Stomach (tissue), 19 donors: ENCODE measurements at places on chromosomes 1 and 21. TPM values are rescaled to one million over a fixed set of nuclear protein-coding genes. Genes with fewer than 3 reads are reported as not detected.

The FAM43B gene
- total RNA-seq = not detected

The ERG gene
- total RNA-seq = 14.5 TPM

The S100A7 gene
- total RNA-seq = not detected

The DYRK3 gene
- total RNA-seq = 6.4 TPM

The MARK1 gene
- total RNA-seq = not detected

The MSH4 gene
- 0.18 TPM for total RNA-seq

The AKNAD1 gene
- total RNA-seq = not detected

The PGLYRP3 gene
- total RNA-seq = not detected

The SPOCD1 gene
- not detected for total RNA-seq

DNA sequence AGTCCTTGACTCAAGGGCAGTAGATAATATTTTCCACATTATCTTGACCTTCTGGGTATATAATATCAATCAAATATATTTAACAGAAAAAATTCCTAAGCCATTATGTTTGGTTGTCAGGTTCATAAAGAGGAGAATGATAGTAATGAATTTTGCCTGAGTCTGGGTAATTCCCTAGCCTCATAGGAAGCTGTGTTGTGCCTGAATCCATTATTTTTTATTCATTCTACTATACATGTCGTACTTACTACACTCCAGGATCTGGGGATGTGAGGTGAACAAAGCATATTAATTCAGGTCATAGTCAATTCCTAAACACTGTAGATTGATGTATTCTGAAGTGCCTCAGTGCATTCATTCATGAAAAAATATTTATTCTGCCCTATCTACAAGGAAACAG is 204.2 kb downstream of the PTGER3 start:
- no peak overlapping the region for H3K27ac ChIP-seq
- H3K4me1 ChIP-seq = no peaks in the 10 kb centered on the region
- no peak for DNase-seq
- H3K4me3 ChIP-seq = no peak overlapping the region

GRCh38 chr1:189149547-189150375 is 1327.9 kb downstream of the BRINP3 start:
- no peak overlapping the region for H3K4me3 ChIP-seq
- no peaks in the 10 kb centered on the region for H3K27me3 ChIP-seq
- H3K36me3 ChIP-seq = no peaks in the 10 kb centered on the region
- H3K27ac ChIP-seq = no peak overlapping the region

- DNase-seq = no peak
- no peaks in the 10 kb centered on the region for H3K4me1 ChIP-seq
- H3K27ac ChIP-seq = no peak overlapping the region
- H3K27me3 ChIP-seq = no peaks in the 10 kb centered on the region
- H3K4me3 ChIP-seq = no peak overlapping the region
These were observed 17.6 kb upstream of the ARHGEF16 start for GRCh38 chr1:3436901-3437300.

- DNase-seq = peak; percentile 43
- no peaks in the 10 kb centered on the region for H3K27me3 ChIP-seq
- H3K4me1 ChIP-seq = no peaks in the 10 kb centered on the region
- peaks cover 21% of the 10 kb centered on the region for H3K36me3 ChIP-seq
These were observed 637 bp upstream of the MYBPHL start for GRCh38 chr1:109307274-109308021.

GRCh38 chr1:31218705-31219104 is 21.0 kb downstream of the NKAIN1 start:
- no peak overlapping the region for H3K27ac ChIP-seq
- no peak for DNase-seq
- H3K4me1 ChIP-seq = peaks cover 6% of the 10 kb centered on the region
- no peak overlapping the region for H3K4me3 ChIP-seq
- H3K27me3 ChIP-seq = peaks cover 30% of the 10 kb centered on the region

GRCh38 chr1:68363339-68363738 is 86.4 kb downstream of the RPE65 start:
- peaks cover 14% of the 10 kb centered on the region for H3K4me1 ChIP-seq
- H3K27ac ChIP-seq = no peak overlapping the region
- no peaks in the 10 kb centered on the region for H3K36me3 ChIP-seq
- H3K4me3 ChIP-seq = no peak overlapping the region

DNA sequence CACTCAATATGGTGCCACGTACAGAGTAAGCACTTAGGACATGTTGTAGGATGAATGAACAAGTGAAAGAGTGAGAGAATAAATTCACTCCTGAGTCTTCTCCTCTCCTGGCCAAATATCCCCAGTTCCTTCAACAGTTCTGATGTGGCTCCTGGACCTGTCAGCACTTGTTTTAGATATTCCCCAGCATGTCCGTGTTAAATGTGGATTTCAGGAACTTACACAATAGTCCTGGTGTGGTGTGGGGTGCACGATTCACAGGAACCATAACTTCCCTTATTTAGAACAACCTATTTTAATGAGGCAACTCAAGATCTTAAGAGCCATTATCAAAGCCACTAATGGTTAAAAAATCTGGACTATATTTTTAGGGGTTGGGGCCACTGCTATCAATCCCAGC is 39.0 kb upstream of the MYSM1 start:
- H3K36me3 ChIP-seq = no peaks in the 10 kb centered on the region
- H3K4me1 ChIP-seq = peaks cover 8% of the 10 kb centered on the region
- no peak overlapping the region for H3K4me3 ChIP-seq
- no peak overlapping the region for H3K27ac ChIP-seq
- H3K27me3 ChIP-seq = no peaks in the 10 kb centered on the region

DNA sequence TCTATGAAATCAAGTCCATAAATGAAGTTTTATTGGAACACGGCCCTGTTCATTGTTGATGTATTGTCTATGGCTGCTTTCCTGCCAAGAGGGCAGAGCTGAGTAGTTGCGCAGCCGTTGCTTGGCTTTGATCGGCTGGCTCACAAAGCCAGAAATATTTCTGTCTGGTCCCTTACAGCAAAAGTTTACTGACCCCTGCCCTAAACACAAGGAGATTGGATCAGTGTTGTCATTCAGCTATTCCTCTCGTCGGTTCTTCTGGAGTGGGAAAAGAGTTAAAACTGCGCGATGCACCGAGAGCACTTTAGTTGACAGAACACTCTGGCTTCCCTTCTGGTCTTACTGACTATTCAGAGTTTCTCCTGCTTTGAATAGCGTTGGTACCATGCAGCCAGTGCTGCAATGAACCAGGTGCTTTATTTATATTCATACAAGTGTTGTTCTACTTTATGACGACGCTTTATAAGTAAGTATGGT is 868 bp downstream of the ZBTB40 start:
- H3K27ac ChIP-seq = peak overlapping the region; percentile 96
- H3K4me3 ChIP-seq = peak overlapping the region; percentile 84
- DNase-seq = no peak

GRCh38 chr1:64960731-64961130 is 5.6 kb downstream of the JAK1 start:
- no peak overlapping the region for H3K4me3 ChIP-seq
- no peaks in the 10 kb centered on the region for H3K36me3 ChIP-seq
- H3K27ac ChIP-seq = no peak overlapping the region
- H3K4me1 ChIP-seq = peaks cover 57% of the 10 kb centered on the region

- no peak for DNase-seq
- H3K4me3 ChIP-seq = no peak overlapping the region
- H3K27me3 ChIP-seq = no peaks in the 10 kb centered on the region
- peaks cover 39% of the 10 kb centered on the region for H3K36me3 ChIP-seq
These were observed 89.0 kb downstream of the SLC45A1 start for GRCh38 chr1:8406960-8407359.

GRCh38 chr1:91846007-91846638 is 39.8 kb downstream of the TGFBR3 start:
- no peak overlapping the region for H3K4me3 ChIP-seq
- H3K27ac ChIP-seq = peak overlapping the region; percentile 50
- H3K27me3 ChIP-seq = no peaks in the 10 kb centered on the region

GRCh38 chr1:82820816-82821215 is 1020.1 kb downstream of the ADGRL2 start:
- no peaks in the 10 kb centered on the region for H3K4me1 ChIP-seq
- no peak overlapping the region for H3K27ac ChIP-seq
- no peaks in the 10 kb centered on the region for H3K27me3 ChIP-seq
- H3K4me3 ChIP-seq = no peak overlapping the region
- DNase-seq = no peak
- H3K36me3 ChIP-seq = no peaks in the 10 kb centered on the region

DNA sequence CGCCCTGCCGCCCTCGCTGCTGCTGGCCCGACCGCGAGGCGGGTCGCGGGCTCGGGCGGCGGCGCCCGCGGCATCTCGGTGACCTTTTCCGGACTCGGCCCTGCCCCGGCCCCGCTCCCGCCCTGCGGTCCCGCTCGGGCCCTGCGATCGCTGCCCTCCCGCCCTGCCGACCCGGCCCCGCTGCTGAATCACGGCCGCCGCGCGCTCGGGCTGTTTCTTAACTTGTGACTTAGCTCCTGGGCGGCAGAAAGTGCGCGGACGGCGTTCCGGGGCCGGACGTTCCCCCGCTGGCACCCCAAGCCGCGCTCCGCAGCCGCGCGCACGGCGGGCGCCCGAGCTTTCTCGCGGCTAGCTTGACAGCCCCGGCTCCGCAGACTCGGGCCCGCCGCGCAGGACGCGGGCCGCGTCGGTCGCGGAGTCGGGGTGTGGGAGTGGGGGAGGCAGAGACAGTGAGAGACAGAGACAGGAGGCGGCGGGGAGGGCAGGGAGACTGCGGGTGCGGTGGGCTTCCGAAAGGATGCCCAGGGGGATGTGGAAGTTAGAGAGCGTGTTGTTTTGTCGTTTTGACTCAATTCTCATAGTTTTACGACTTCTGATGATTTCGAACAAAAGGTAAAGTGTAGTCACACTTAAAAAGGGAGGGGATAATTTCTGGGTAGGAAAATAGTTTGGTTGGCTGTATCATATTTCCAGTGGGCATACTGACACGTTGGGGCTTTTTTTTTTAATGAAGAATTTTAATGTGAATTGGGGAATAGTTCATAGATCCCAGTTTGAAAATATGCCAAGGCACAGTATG is 49.8 kb downstream of the PRDM2 start:
- no peaks in the 10 kb centered on the region for H3K27me3 ChIP-seq
- peak; percentile 83 for DNase-seq
- H3K36me3 ChIP-seq = no peaks in the 10 kb centered on the region
- peaks cover 18% of the 10 kb centered on the region for H3K4me1 ChIP-seq
- H3K4me3 ChIP-seq = peak overlapping the region; percentile 62
- H3K27ac ChIP-seq = peak overlapping the region; percentile 97

- no peak for DNase-seq
- H3K36me3 ChIP-seq = no peaks in the 10 kb centered on the region
- peaks cover 9% of the 10 kb centered on the region for H3K4me1 ChIP-seq
- peaks cover 20% of the 10 kb centered on the region for H3K27me3 ChIP-seq
- H3K27ac ChIP-seq = no peak overlapping the region
These were observed 6.8 kb upstream of the IL24 start for GRCh38 chr1:206890125-206891060.

DNA sequence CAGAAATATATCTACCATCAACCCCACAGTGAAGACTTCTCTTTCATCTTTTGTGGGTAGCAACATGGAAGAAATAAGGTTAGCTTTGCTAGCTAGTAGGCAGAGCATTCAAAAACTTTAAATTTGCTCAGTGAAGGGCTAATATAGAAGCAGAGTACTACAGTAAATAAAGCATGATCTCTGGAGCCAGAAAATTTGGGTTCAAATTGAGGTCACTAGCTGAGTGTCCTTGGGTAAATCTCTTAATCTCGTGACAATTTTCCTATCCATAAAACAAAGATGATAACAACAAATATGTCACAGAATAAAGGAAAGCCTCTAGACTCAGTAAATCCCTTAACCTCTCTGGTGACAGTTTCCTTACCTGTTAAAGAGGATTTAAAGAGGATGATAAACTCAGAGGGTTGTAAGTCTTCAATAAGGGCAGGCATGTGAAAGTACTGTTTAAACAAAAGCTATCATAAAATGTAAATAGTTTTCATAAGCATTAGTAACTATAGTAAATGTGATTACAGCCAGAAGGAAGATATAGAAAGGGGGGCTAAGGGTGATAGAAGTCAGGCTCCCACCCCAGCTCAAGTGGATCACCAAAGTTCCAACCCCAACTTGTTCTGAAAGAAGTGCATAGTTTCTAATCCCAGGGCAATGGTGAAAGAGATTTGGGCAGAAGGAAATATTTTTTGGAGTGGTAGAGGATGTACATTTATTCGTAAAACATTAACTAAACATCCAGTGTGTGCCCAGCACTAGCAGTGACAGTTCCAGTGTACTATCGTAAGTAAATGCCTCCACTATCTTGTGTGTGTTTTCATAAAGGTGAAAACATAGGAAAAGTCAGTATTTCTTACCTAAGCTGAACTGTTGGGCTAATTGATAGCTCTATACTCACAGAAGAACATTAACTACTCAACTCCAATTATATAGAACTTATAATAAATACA is 24.8 kb downstream of the TM2D1 start:
- H3K4me1 ChIP-seq = peaks cover 8% of the 10 kb centered on the region
- DNase-seq = no peak

GRCh38 chr1:235019961-235020360 is 108.7 kb downstream of the TOMM20 start:
- H3K4me3 ChIP-seq = no peak overlapping the region
- H3K4me1 ChIP-seq = peaks cover 16% of the 10 kb centered on the region

- no peak overlapping the region for H3K4me3 ChIP-seq
- no peaks in the 10 kb centered on the region for H3K27me3 ChIP-seq
- DNase-seq = no peak
- H3K4me1 ChIP-seq = peaks cover 11% of the 10 kb centered on the region
These were observed 38.8 kb downstream of the HMGB4 start for GRCh38 chr1:33902486-33903209.

DNA sequence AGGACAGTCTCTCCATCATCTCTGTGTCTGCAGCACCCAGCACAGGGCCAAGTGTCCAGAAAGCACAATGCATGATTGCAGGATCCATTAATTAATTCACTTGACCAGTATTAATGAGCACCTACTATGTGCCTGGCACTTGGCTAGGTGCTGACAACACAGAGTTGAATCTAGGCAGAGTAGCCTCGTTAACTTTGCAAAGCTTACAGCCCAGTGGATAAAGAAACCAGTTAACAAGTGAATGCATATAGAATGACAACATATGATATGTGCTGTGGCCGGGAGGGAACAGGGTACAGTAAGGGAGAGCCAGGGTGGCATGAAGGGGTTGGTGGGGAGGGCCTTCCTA is 10.9 kb downstream of the SLC1A7 start:
- no peaks in the 10 kb centered on the region for H3K27me3 ChIP-seq
- H3K4me3 ChIP-seq = no peak overlapping the region
- peak overlapping the region; percentile 72 for H3K27ac ChIP-seq

- DNase-seq = no peak
- H3K27ac ChIP-seq = no peak overlapping the region
- H3K27me3 ChIP-seq = no peaks in the 10 kb centered on the region
These were observed 33.7 kb upstream of the KCNA2 start for GRCh38 chr1:110639724-110640386.

DNA sequence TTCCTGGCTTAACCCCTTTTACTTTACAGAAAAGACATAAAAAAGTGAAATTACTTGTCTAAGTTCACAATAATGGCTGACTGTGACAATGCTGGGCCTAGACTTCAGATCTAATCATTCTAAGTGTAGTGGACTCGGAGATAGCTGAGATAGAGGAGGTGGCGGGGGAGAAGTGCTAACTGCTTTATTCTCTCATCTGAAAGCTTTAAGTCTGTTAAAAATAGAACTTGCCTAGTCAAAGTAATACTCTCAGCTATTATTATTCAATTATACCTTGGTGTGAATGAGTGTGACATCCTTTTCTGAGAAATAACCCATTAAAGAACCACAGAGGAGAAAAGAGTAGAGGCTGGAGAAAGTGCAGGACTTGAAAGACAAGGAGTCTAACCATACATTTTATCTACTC is 96.1 kb upstream of the OLIG2 start:
- no peak for DNase-seq
- no peaks in the 10 kb centered on the region for H3K36me3 ChIP-seq
- H3K27me3 ChIP-seq = no peaks in the 10 kb centered on the region
- H3K27ac ChIP-seq = no peak overlapping the region
- no peaks in the 10 kb centered on the region for H3K4me1 ChIP-seq

GRCh38 chr1:77057994-77058585 is 161.1 kb downstream of the PIGK start:
- no peak overlapping the region for H3K27ac ChIP-seq
- no peak overlapping the region for H3K4me3 ChIP-seq
- no peaks in the 10 kb centered on the region for H3K27me3 ChIP-seq
- DNase-seq = no peak
